NCI-H1436 treated with DMSO at 0.1 percent for 48 hours (cell line): ENCODE measurements at places on chromosomes 5 and 9.

GRCh38 chr5:90071066-90071465 lies 338.5 kb downstream of the CETN3 start:
- no peak for DNase-seq

- no peak for DNase-seq
These were observed 142.2 kb downstream of the SV2C start for GRCh38 chr5:76225336-76225735.

- no peak for DNase-seq
These were observed 97.3 kb downstream of the PRRT1B start for GRCh38 chr9:131642496-131643083.

DNA sequence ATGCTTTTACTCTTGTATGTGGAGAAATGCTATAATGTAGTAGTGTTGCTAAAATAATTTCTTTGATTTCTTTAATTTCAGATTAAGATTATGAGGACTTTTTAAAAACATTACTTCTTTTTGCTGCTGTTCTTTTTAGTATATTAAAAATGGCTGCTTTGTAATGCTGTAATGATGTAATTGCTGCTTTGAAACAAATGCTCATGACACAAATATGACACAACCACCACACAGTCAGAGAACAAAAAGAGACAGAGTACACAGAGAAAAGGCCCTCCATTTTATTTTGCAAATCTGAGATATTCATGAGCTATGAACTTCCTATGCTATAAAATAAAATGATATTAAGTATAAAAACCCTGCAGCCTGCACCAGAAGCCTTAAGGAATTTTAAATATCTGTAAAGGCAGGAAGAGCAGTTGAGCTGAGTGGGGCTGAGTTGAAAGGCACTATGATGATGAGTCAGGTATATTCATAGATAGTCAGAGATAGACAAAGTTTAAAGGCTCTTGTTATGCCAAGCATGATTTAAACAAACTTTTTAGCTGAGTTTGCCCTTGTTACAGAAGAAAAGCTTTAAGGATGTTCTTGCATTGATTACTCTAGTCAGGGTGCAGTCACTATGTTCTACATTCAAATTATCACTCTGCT lies 5.1 kb upstream of the POU5F2 start:
- no peak for DNase-seq

GRCh38 chr9:128321879-128322403 lies 306 bp downstream of the TRUB2 start:
- DNase-seq, result no peak

GRCh38 chr9:128946571-128947276 lies 679 bp downstream of the DOLK start:
- no peak for DNase-seq
